ENCODE measurements at places on chromosomes 7 and 10. TPM values are rescaled to one million over a fixed set of nuclear protein-coding genes. Genes with fewer than 3 reads are reported as not detected.

GRCh38 chr10:70771311-70772194, 13.6 kb downstream of the TBATA start:
- no peak for DNase-seq

- DNase-seq: no peak
Observed at GRCh38 chr10:31614611-31615010, 295.6 kb downstream of the ZEB1 start.

NCF1 gene
- 216 TPM for polyA plus RNA-seq

DNA sequence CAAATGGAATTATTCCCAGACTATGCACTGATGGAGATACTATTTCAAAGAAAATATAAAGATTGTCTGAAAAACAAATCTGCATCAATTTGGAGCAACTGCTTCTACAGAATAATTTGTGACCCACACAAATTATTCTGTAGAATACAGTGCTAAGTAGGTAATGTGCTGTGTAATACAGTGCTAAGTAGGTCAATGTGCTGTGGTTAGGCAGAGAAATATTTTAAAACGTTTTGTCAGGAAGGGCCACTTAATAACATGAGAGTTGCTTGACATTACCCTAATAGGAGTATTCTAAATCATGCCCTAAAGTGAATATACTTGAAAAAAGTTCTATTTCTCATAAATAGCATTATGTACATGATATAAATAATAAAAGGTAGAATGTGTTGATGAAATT, 116.5 kb upstream of the KCND2 start:
- DNase-seq: no peak

GRCh38 chr10:21732067-21732772, 198.2 kb downstream of the MLLT10 start:
- no peak for DNase-seq

TCAF2 gene
- 3.2 TPM for polyA plus RNA-seq

SUN3 gene
- not detected for polyA plus RNA-seq

GRCh38 chr7:141654551-141654950, 47.4 kb downstream of the DENND11 start:
- peak; percentile 23 for DNase-seq

CTAGE6 gene
- not detected for polyA plus RNA-seq

CTAGE8 gene
- 0.38 TPM for polyA plus RNA-seq

GRCh38 chr10:115706026-115706425, 567.0 kb downstream of the GFRA1 start:
- no peak for DNase-seq

- DNase-seq: no peak
Observed at GRCh38 chr10:101487399-101487798, 100.7 kb downstream of the POLL start.

- DNase-seq: no peak
Observed at GRCh38 chr10:56449770-56450169, 88.7 kb upstream of the ZWINT start.

UPK3B gene
- 0.37 TPM for polyA plus RNA-seq

DNA sequence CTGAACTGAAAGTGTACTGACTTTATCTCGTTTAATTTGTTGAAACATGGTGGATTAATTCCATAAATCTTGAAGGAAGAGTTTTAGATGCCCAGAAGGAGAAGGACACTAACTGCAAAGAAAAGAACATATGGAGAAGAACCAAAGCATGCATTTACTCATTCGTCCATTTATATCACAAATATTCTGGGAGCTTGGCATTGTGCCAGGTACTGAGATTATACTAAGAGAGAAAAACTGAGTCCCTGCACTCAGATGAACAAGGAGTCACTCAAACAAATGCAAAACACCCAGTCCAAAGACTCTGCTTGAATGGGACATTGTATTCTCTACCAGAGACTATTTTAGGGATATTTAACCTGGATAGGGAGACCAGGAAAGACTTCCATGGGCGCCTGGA, 588.0 kb upstream of the MGMT start:
- no peak for DNase-seq

DNA sequence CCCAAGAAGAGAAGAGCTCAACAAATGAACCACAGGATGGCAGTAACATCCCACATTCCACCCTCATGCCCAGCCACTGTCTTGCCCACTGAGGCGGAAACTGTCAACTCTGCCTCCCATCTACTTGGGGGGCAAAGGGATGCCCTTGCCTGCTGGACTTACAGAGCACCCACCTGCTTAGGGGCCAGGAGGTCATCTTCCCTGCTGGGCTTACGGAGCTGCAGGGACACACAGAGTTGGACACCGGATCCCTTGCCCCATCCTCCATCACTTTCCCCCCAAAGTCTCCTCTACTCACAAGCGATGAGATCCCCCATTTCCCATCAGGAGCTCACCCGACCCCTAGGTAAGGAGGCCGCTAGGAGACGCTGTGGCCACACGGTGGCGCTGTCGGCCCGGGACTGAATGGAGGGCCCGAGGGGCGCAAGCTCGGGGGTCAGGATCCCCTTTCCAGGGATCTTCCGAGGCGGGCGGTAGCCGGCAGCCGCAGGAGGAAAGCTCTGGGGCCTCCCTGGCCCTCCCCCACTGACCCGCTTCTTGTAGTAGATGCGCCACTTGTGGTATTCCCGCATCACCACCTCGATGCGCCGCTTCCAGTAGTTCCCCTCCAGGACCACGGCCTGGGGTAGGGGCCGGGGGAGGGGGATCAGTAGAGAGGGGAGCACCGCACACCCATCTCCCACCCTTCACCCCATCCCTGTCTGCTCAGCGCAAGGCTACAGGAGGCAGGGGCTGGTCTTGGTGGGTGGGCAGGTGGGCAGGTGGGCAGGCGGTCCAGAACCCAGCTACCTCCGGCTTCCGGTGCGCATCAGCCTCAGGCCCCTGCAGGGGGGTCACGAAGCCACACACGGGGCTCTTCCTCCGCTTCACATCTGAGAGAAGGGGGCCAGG, 17.3 kb downstream of the MLXIPL start:
- DNase-seq: no peak

LIPJ gene
- not detected for polyA plus RNA-seq

- no peak for DNase-seq
Observed at GRCh38 chr10:123083811-123084210, 52.0 kb upstream of the HMX3 start.

- no peak for DNase-seq
Observed at GRCh38 chr7:112649560-112649959, 140.6 kb downstream of the TMEM168 start.

DNA sequence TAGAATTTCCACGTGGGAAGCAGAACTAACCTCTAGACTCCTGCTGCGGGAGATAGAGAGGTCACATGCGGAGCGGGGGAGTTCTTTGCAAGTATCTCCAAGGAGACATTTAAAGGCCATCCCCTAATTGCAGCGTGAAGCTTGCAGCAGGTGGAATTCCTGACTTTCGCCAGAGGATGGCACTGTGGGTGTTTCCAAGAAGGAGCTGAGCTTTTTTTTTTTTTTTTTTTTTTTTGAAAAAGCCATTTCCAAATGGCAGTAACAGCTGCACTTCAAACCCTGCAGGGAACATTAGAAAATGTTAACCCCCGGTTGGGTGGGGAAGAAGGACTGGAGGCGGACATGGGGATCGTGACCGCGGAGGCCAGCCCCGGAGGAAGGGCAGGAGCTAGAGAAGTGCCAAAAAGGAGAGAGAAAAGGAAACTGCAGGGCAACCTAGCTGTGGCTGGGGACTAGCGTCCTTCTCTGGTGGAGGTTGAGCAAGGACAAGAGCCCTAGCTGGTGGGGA, 487.7 kb downstream of the TYW1 start:
- DNase-seq: no peak

RET gene
- not detected for polyA plus RNA-seq

GRCh38 chr7:71229699-71230098, 97.8 kb downstream of the GALNT17 start:
- no peak for DNase-seq

KCNIP2 gene
- polyA plus RNA-seq: 1.2 TPM

Measured in GM12878 (cell line).